ENCODE measurements at places on chromosomes 11 and 22.
A peak's percentile ranks its signal among the peaks of the same experiment; 100 is the strongest.

DNA sequence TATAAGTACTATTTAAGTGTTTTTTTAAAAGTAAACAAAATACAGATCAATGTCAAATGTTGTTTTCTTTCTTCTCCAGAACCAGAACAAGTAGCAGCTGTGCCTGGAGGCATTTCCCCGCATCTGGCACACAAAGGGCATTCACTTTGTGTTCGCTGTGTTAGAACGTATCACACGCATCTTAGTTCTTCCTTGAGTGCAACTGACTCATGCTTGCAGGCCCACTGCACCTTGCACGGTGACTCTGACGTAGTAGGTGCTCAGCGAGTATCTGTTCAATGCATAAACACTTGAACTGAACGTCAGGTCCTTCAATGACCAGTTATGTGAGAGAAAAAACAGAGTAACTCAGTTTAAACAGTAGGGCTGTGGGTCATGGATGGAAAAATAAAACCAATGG, 3.5 kb downstream of the IFT27 start:
- DNase-seq, result no peak

DNA sequence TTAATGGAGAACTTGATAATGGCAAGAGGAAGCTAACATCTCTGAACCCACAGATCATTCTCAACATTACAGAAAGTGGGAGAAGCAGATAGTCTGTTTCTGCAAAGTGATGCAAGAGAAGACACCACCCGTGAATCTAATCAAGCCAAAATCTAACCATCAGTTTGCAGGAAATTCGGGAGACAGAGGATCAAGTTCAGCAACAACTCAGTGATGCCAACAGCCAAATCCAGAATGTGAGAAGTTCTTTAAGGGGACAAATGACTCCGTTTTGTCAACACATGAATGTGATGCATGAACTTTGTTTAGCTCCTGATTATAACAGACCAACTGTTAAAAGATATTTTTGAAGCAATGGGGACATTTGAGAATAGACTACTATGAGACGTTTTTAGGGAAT, 95.2 kb upstream of the LDLRAD3 start:
- DNase-seq, result no peak

DNA sequence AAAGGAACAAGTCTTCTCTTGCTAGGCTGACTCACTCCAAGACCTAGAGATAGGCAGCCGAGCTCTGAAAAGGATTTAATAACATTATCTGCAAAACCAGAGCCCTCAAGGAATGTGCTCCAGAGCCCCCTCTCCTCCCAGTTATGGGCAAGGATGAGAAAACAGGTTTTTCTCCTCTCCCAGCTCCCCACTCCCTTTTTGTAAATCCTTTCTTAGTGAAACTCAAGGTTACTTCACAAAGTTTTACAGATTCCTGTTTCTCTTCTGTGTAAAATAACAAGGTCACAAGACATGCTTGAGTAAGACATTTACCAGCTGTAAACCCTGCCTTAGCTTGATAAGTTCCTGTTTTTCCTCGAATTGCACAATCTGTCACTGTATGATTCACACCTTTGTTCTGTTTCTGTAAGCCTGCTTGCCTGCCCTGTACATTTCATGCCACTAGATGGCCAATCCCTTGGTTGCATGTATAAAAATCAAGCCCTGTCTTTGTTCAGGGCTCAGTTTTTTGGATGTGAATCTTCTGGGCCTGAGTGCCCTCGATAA, 489.4 kb downstream of the KCNA4 start:
- DNase-seq, result peak; percentile 30

DNA sequence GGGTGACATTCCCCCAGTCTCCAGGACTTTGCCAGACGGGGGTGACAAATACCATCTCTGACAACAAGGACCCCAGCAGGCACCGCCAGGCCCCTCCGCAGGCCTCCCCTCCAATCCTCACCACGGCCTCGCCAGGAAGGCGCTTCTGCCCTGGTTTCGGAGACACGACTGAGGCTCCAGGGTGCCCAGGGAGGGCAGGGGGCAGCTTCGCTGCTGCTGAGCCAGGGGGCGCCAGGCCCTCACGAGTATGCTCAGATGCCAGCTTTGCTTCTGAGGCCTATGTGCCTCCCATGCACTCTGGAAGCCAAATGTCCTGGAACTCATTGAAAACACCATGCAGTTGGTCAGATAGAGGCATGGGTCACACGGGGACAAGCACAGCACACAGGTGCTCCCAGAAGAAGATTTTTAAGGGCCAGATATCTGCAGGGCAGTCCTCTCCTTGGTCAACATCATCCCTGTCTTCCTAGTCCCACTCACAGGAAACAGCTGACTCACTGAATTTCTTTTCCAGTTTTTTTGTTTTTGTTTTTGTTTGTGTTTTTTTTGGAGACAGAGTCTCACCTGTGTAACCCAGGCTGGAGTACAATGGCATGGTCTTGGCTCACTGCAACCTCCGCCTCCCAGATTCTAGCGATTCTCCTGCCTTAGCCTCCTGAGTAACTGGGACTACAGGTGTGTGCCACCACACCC, 19.9 kb downstream of the BID start:
- peak; percentile 52 for DNase-seq

GRCh38 chr11:44532809-44533208, 32.7 kb upstream of the CD82 start:
- DNase-seq, result no peak

- DNase-seq, result no peak
Measured at GRCh38 chr22:41862530-41863266, 29.8 kb downstream of the SREBF2 start.

- DNase-seq, result no peak
Measured at GRCh38 chr11:107549954-107550285, 15.6 kb downstream of the ALKBH8 start.

- DNase-seq, result no peak
Measured at GRCh38 chr11:12539572-12539971, 134.6 kb upstream of the TEAD1 start.

DNA sequence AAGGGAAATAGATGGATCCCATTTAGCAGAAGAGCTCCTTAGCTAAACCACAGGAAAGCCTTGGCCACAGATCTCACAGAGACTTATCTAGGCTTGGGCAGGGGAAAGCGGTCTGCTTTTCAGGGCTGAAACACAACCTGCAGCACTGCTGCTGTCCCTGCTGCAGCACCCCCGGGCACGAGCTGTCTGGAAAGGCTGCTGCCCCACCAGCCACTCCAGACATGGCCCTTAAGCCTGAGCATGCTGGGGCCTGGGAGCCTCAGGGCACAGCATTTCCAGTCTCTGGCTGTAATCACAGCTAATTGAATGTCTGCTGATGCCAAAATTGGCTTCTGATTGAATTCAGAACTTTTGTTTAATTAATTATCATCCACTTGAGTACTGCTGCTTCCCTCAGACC, 115.0 kb downstream of the TMPRSS5 start:
- no peak for DNase-seq

GRCh38 chr22:21043860-21044535, 1.7 kb upstream of the LRRC74B start:
- no peak for DNase-seq

GRCh38 chr22:26547426-26547825, 35.2 kb upstream of the TFIP11 start:
- DNase-seq, result no peak

- DNase-seq, result peak; percentile 91
Measured at GRCh38 chr11:64844330-64845128, at the start of gene CDC42BPG. TSS of gene CDC42BPG (minus strand) at chr11:64844653. CDS start at chr11:64844569, 84 bp downstream.

- DNase-seq, result no peak
Measured at GRCh38 chr22:44638971-44639760, 62.8 kb upstream of the PRR5 start.

DNA sequence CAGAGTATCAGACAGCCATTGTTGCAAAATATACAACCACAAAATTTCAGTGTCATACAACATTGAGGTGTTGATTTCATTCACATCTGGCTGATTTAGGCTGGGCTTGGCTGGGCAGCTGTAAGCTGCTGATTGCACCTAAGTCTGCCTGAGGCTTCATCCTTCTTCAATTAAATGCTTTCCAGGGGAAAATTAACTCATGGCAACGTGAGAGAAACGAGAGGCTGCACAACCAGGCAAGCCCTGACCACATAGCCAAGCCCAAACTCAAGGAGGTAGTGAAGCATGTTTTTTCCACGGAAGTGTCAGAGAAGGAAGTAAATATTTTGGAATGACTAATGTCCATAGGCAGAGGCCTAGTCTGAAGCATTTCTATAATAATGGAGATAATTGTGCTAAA, 273.8 kb upstream of the ZC3H12C start:
- peak; percentile 16 for DNase-seq

GRCh38 chr11:42271306-42271705, 811.9 kb upstream of the LRRC4C start:
- DNase-seq, result no peak

GRCh38 chr11:115207166-115207591, 297.0 kb downstream of the CADM1 start:
- peak; percentile 68 for DNase-seq

- DNase-seq, result no peak
Measured at GRCh38 chr11:120558744-120559431, 47.3 kb downstream of the GRIK4 start.

DNA sequence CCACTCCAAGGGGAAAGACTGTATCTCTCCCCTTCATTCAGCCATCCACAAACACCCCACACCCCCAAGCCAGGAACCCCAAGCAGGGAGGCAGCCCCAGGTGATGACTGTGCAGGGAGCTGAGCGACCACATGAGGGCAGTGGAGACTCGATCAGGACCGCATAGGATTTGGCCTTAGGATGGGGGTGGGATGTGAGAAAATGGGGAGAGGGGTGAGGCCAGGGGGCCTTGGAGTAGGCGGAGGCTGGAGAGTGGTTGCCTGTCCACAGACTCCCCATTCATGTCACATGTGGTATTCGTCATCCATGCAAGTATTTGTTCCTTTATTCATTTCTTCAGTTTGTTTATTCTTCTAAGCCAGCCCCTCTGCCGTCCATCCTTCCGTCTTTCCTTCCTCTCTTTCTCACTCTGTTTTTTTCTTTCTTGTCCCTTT, 2.7 kb upstream of the RHOD start:
- peak; percentile 74 for DNase-seq

DNA sequence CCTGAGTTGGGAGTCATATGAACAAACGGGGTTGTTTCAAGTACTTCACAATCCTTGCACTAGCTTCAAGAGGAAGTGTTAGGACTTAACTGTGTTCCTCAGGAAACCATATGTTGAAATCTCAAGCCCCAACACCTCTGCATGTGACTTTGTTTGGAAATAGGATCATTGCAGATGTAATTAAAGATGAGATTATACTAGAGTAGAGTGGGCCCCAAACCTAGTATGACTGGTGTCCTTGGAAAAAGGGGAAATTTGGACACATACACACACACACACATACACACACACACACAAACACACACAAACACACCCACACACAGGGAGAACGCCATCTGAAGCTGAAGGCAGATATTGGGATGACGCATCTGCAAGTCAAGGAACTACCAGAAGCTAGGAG, 6.4 kb upstream of the CEP295 start:
- no peak for DNase-seq

DNA sequence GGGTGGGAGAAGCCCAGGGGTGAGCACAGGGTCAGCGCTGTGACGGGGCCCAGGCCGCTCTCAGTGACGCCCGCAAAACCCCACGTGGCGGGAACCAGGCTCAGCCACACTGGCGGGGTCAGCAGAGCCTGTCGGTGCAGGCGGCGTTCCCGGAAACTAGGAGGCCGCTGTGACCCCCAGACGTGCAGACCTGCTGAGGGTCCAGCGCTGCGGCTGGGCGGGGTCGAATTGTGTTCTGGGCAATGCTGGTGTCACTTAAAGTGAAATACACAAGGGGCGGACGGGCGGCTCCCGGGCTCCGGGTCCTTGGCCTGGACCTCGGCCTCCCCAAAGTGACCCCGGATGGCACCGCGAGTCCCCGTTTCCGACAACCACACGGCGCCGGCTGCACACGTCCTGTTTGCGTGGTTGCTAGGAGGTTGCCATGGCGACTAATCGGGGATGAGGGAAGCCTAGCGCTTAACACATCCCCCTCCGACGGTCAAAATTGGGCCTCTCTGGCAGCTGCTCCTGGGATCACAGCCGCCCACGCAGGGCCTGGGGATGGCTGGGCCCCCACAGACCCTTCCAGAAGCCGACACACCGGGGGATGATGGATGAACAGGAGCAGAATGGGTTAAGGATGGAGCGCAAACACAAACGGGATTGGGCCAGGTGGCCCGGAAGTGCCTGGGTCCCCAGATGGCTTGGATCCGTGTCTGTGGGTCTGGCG, 81.7 kb upstream of the PRR5 start:
- DNase-seq, result peak; percentile 96

- DNase-seq, result no peak
Measured at GRCh38 chr11:65320386-65321075, 5.9 kb downstream of the CDC42EP2 start.

GRCh38 chr11:10042699-10043098, 251.3 kb downstream of the SBF2 start:
- DNase-seq, result no peak

GRCh38 chr11:119809346-119809745, 80.3 kb upstream of the NECTIN1 start:
- DNase-seq, result no peak

DNA sequence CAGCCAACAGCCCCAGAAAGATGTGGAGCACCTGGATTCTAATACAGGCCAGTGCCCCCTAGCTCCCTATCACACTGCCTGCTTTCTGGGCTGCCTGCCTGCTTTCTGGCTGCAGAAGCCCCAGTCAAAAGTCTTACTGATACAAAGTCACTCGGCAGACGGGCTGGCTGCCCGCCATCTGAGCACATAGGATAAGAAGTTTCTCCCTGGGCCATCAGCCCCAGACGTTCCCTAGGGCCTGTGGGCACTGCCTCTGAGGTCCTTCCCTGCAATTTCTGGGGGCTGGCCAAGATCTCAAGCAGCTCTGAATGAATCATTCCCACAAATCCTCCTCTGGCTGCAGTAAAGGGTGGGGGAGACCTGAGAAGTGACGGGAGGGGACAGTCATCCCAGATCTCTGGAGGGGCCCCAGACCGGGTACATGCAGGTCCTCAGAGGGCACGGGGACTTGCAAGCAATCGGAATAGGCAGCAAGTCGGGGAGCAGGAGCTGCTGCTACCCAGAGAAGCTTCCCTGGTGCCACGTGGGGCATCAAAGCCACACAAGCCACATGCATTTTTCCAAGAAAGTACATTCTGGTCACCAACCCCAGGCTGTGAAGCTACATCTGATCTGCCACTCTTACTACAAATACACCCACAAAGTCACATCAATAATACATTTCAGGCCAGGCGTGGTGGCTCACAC, 4.7 kb downstream of the TPST2 start:
- DNase-seq, result no peak

DNA sequence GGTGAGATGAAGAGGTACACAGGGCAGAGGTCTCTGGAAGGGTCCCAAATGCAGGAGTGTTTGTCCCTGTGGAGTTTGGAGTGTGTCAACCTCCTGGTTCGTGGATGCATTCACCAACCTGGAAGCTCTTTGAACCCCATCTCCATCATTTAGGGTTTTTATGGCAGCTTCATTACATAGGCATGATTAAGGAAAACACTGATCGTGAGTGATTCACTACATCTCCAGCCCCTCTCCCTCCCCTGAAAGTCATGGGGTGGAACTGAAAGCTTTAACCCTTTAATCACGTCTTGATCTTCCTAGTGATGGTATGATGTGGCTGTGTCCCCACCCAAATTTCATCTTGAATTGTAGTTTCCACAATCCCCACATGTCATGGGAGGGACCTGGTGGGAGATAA, 19.8 kb upstream of the INCENP start:
- DNase-seq, result no peak

Data from mesendoderm (in vitro differentiated cells).